Activated naive CD8-positive, alpha-beta T cell treated with anti-CD3 and anti-CD28 coated beads for 36 hours (primary cell): ENCODE measurements at places on chromosomes 5 and 9. TPM values are rescaled to one million over a fixed set of nuclear protein-coding genes. Genes with fewer than 3 reads are reported as not detected.

DNA sequence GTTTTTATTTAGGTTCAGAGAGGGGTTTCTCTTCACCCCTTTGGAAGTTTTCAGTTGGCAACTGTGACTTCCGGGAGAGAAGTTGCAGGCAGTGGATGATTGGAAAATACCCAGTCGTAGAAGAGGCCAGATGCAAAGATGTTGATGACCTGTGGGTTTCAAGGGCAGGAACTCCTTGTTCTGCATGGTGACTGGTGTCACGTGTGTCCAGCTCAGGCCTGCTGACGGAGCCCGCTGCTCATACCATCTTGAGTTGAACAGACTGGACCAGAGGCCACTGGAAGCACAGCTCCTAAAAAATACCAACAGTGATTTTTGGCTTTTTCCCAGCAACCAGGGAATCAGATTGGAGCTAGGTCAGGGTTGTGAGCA, 243.9 kb upstream of the KLF4 start:
- no peak for DNase-seq

GRCh38 chr5:82636591-82636990, 358.4 kb upstream of the RPS23 start:
- no peak for DNase-seq

DNA sequence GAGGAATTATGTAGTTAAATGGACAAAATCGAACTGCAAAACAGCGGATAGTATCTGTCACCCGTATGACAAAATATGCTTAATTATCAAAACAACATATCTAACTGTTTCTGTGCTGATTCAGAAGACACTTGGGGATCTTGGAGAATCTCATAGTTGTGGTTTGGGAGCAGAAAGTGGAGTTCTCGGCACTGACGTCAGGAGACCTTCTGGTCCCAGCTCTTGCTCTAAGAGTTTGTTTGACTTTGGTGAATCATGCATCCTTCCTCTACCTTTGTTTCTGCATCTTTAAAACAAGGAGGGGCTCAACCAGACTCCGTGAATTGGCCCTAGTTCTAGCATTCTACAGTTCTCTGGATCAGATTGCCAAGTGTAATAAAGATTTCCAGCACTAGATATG, 37.0 kb upstream of the TAF1L start:
- no peak for DNase-seq

DNA sequence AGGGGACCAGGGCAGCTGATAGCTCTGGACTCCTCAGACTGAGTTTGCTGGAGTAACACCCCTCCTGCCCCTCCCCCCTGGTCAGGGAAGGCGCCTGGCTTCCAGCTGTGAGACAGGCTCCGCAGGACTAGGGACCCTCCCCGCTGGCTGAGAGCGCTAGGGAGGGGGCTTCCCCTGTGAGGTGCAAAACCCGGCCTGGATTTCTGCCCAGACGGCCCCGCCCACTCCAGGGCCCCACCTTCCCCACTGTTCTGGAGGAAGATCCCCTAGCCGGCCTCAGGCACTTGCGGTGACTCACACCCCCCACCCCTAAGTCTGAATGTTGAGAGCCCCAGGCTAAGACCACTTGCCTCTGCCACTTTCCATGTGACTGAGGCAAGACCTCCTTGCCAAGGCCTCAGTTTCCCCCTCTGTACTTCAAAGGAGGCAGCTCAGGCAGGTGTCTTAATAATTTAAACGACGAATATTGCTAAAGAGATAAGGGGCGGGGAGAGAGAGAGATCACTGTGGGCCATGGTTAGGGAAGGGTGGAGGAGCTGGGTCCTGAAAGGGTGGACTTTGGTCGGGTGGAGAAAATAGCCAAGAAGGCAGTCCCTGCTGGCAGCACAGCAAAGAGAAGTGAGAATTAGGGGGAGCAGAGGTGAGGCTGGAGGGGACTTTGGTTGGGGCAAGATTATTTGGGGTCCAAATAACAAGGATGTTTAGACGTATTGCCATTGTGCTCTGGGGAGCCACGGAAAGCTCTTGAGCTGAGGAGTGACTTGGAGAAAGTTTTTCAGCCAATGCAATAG, 1.0 kb upstream of the DAB2IP start:
- DNase-seq, result peak; percentile 50

DNA sequence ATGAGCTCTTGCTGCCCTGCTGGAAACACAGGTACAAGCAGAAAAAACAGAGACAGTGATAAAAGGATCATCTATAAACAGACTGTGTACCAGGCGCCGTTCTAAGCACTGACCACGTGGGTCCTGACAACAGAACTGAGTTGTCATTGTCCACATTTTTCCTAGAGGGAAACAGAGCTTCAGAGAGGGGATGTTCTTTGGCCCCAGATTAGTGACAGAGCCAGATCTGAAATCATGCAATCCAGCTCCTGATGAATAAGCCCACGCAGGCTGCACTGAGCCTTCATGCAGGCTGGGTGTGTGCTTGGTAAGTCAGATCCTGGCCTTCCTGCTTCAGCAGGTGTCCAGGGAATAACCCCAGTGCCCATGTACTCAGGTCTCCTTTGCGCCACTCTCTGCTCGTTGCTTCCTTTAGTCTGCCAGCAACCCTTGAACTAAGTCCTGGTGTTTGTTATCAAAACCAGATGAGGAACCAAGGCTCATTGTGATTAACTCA, 22.8 kb upstream of the TCF7 start:
- no peak for DNase-seq

DNA sequence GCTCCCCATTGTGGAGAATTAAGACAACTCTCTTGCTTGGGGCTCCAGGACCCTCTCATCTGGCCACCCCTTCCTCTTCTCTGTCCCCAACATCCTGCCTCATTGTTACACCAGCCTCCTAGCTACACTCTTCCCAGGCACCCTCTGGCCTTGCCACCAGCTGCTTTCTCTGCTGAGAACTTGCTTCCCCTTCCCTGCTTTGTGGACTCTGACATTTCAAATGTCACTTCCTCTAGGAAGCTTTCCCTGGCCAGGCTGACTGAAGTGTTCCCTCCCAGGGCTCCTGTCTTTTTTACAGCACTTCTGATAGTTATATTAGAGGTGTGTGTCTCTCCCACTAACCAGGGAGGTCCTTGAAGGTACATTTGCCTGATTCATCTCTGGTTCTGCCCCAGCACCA, 194.0 kb upstream of the KLF4 start:
- no peak for DNase-seq

DNA sequence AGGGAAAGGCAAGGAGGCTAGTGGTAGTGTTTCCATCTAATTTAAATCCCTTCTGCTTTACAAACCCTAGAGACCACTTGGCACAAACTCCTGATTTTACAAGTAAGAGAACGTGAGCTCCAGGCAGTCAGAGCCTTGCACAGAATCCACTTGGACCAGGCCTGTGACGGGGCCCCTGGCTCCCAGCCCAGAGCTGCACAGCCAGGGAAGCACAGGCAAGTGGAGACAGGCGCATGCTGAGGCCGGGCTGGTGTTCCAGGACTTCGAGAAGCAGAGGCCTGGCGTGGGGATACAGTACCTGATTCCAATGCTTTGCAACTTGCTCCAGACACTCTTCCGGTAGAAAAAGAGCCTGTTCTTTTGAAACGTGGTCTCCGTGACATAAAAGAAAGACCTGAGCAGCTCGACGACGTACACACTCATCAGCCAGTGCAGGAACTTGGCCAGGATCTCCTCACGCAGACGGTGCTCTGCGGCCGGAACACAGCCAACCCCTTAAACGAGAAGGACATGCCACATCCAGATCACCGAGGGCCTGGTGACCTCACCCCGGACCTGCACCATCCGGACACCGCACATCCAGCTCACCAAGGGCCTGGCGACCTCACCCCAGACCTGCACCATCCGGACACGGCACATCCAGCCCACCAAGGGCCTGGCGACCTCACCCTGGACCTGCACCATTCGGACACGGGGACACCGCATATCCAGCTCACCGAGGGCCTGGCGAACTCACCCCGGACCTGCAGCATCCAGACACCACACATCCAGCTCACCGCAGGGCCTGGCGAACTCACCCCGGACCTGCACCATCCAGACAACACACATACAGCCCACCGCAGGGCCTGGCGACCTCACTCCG, 12.5 kb downstream of the TERT start:
- no peak for DNase-seq

GRCh38 chr9:78407636-78408312, 110.8 kb downstream of the PSAT1 start:
- DNase-seq, result no peak

GRCh38 chr5:66171349-66172344, 27.5 kb downstream of the SREK1 start:
- peak; percentile 11 for DNase-seq

GRCh38 chr5:34738381-34738780, 82.3 kb downstream of the RAI14 start:
- DNase-seq, result no peak

DNA sequence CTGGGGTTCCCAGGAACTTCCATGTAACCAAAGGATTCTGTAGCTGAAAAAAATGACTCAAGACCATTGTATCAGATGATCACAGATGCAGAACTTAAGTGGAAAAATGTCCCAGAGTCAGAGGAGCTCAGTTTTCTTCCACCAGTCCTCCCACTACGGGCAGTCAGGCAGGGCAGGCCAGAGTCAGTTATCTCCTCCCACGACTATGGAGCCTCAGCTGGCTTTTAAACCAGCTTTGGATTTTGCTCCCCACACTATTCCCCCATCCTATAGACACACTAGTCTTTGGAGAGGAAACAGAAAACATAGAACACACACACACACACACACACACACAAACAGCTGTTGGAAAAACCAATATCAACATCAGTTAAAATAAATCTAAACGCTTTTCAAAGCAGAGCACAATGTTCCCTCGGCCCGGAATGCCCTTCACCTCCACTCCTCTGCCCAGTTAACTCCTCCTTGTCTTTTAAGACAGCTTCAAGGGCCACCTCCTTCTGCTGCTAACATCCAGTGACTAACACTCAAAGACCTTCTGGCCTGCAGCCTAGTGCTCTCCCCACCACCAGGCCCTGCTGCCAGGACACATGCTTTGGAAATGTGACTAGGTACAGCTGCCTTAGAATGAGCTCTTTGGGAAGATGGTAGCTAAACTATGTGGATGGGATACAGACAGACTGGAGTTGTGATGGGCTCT, 56.8 kb downstream of the NIPAL4 start:
- DNase-seq, result no peak

DNA sequence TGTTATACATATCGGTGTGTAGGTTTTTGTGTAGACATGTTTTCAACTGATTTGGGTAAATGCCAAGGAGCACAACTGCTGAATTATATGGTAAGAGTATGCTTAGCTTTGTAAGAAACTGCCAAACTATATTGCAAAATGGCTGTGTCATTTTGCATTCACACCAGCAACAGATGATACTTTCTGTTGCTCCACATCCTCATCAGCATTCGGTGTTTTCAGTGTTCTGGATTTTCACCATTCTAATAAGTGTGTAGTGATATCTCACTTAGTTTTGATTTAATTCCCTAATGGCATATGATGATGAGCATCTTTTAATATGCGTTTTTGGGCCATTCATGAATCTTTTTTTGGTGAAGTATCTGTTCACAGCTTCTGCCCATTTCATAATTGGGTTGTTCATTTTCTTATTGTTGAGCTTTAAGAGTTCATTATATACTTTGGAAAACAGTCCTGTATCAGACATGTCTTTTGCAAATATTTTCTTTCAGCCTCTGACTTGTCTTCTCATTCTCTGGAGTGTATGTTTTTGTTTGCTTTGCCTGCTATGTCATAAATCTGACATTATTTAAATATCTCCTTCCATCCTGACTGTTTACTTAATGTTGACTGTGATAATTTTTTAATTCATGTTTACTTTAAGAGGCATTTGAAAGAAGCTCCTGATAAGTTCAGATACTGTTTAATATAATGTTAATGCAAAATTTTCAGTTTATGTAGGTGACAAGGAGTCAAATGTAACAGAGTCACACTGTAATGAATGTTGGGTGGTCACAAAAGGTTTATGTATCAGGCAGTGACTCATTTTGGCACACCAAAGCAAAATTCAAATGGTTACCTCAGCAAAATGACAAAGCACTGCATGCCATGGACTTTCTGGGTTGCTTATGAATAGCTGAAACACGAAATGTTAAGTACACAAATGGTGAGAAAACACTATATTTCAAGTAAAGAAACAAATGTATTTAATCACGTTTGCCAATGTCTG, 181.1 kb upstream of the DAB2 start:
- DNase-seq, result no peak

- DNase-seq, result no peak
Measured at GRCh38 chr5:98333921-98334320, 439.5 kb upstream of the RGMB start.

GRCh38 chr5:53027913-53028312, 38.8 kb downstream of the ITGA2 start:
- no peak for DNase-seq

DNA sequence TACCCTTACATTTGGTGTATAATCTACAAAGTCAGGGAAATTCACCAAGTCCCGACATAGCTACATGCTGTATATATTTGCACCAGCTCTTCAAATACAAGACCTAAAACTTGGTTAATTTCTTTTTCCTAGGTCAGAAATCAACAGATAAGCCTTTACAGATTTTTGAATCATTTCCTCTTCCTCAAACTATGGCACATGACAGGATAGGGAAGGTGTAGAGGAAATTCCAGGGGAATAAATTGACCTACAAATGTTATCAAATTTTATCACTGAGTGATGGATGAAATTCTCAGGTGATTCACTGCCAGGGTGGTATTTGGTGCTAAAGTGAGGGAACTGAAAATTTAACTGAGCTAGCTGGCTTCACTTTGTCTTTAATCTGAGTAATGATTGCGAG, 360.0 kb downstream of the BNC2 start:
- no peak for DNase-seq

DNA sequence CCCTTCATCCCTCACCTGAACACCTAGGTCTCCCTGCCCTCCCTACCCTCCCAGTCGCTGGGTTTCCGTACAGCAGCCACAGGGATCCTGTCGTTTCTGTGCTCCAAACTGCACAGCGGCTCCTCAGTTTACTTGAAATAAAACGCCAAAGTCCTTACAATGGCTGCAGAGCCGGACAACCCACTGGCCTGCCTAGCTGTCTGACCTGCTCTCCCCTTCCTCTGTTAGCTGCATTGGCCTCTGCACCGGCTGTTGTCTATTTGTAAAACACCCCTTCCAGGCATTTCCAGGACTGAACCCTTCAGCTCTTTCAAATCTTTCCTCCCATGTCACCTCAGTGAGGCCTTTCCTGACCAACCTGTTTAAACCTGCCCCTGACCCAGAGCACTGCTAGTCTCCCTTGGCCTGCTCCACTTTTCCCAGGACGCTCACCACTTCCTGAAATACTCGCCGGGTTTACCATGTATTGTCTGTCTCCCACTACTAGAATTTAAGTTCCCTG, 9.1 kb upstream of the MGAT1 start:
- no peak for DNase-seq

- no peak for DNase-seq
Measured at GRCh38 chr5:110414360-110414759, 312.1 kb downstream of the TMEM232 start.

- no peak for DNase-seq
Measured at GRCh38 chr5:146909255-146910068, 30.9 kb upstream of the PPP2R2B start.

GRCh38 chr5:1789834-1790471, 9.7 kb downstream of the MRPL36 start:
- DNase-seq, result no peak

The IL13 gene
- total RNA-seq, result 0.44 TPM

The ZNF608 gene
- total RNA-seq, result 0.06 TPM

The GIN1 gene
- total RNA-seq, result 7.5 TPM

The LTC4S gene
- total RNA-seq, result 0.29 TPM

The RBM22 gene
- total RNA-seq, result 71.7 TPM

The PSD2 gene
- not detected for total RNA-seq

The SHISAL2B gene
- not detected for total RNA-seq

The UAP1L1 gene
- total RNA-seq, result 23.5 TPM

The SLC12A2 gene
- total RNA-seq, result 16.9 TPM

The TTC39B gene
- 17.3 TPM for total RNA-seq

The SNCAIP gene
- total RNA-seq, result not detected

The PROB1 gene
- total RNA-seq, result 5.5 TPM

The CDKN2A gene
- 1.5 TPM for total RNA-seq

The TRIM36 gene
- total RNA-seq, result 0.19 TPM
